ENCODE measurements at places on chromosomes 7 and 10. TPM values are rescaled to one million over a fixed set of nuclear protein-coding genes. Genes with fewer than 3 reads are reported as not detected.

- H3K36me3 ChIP-seq = peaks cover 8% of the 10 kb centered on the region
- DNase-seq = no peak
- H3K27me3 ChIP-seq = no peaks in the 10 kb centered on the region
- H3K4me1 ChIP-seq = peaks cover 7% of the 10 kb centered on the region
Observed at GRCh38 chr7:92446869-92447344, 375 bp upstream of the GATAD1 start.

DNA sequence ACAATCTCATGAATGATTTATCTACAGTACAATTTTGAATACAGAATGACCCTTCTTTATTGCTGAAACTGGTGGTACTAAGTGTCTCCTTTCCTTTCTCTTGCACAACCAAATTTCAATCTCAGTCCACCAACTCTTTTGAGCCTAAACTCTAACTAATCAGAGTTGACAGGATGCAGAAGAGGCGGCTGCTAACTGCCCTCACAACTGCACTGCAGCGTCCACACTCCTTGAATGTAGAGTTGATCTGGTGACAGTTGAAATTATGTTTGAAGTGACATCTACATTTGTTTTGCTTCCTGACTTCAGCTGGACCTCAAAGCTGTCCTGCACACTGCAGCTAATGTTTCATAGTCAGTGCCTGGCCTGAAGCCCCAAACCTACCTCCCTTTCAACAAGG, 139.6 kb downstream of the ZMYND11 start:
- no peak for DNase-seq
- no peak overlapping the region for H3K27ac ChIP-seq
- H3K36me3 ChIP-seq = no peaks in the 10 kb centered on the region
- H3K27me3 ChIP-seq = no peaks in the 10 kb centered on the region
- H3K4me3 ChIP-seq = no peak overlapping the region

Gene LIPJ
- not detected for total RNA-seq

Gene NPFFR1
- 0.89 TPM for total RNA-seq

DNA sequence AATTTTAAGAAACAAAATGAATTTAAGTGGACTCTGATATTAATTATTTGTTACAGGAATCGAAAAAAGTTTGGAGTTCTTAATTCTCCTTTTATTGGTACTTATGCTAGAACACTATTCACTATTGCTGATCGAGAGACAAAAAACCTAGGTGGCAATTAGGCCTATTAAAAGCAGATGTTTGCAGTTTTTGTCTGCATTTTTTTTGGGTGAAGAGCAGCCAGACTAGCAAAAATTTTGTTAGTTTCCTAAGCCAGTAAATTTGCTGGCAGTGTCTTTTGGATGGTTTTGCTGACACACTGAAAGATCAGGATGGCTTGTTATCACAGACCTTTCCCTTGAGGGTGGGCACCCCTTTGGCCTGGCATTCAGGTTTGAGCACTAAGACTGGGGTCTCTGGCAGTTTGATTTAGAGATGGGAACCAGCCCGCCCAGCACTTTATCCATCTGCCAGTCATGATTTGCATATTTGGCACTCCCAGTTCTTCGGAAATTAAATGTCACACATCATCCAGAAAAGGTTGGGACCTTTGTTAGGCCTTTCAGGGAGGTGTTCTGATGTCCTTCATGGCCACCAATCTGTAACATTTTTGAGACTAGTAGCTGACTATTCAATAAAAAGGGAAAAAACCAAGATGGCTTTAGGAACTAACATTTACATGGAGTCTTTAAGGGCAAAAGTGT, 57.3 kb downstream of the INPP5F start:
- H3K4me3 ChIP-seq = no peak overlapping the region
- H3K36me3 ChIP-seq = no peaks in the 10 kb centered on the region
- H3K4me1 ChIP-seq = no peaks in the 10 kb centered on the region
- no peak overlapping the region for H3K27ac ChIP-seq

DNA sequence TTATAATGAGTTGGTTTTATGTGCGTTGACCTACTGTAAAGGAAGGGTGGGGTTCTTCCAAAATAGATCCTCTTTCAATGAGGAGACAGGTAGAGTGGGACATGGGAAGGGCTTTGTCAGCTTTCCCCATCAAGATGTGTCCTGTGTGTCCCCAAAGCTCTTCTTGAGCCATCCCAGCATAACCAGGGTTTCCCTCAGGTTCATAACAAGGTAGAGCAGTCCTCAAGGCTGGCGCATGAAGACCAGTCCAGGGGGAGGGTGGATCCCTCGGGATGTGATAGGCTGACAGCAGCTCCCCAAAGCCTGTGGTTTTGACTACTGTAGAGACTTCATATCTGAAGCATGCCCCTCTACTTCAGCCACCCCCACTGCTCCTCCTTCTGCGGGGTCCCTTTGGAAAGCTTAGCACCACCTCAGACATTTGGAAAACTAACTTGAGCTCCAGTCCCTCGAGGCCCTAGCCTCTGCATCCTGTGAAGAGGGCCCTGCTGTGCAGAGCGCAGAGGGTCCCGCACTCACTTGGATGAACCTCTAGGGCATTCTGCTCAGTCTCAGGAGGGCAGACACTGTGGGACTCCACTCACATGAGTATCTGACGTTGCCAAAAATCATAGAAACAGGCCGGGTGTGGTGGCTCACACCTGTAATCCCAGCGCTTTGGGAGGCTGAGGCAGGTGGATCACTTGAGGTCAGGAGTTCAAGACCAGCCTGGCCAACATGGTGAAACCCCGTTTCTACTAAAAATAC, 1.1 kb upstream of the GIMAP8 start:
- peaks cover 17% of the 10 kb centered on the region for H3K4me1 ChIP-seq
- peak overlapping the region; percentile 2 for H3K4me3 ChIP-seq
- no peaks in the 10 kb centered on the region for H3K27me3 ChIP-seq

Gene CAMK2B
- not detected for total RNA-seq

- no peaks in the 10 kb centered on the region for H3K4me1 ChIP-seq
- no peaks in the 10 kb centered on the region for H3K27me3 ChIP-seq
- no peak overlapping the region for H3K4me3 ChIP-seq
- DNase-seq = no peak
- no peak overlapping the region for H3K27ac ChIP-seq
Observed at GRCh38 chr10:130648807-130649206, 512.6 kb downstream of the GLRX3 start.

DNA sequence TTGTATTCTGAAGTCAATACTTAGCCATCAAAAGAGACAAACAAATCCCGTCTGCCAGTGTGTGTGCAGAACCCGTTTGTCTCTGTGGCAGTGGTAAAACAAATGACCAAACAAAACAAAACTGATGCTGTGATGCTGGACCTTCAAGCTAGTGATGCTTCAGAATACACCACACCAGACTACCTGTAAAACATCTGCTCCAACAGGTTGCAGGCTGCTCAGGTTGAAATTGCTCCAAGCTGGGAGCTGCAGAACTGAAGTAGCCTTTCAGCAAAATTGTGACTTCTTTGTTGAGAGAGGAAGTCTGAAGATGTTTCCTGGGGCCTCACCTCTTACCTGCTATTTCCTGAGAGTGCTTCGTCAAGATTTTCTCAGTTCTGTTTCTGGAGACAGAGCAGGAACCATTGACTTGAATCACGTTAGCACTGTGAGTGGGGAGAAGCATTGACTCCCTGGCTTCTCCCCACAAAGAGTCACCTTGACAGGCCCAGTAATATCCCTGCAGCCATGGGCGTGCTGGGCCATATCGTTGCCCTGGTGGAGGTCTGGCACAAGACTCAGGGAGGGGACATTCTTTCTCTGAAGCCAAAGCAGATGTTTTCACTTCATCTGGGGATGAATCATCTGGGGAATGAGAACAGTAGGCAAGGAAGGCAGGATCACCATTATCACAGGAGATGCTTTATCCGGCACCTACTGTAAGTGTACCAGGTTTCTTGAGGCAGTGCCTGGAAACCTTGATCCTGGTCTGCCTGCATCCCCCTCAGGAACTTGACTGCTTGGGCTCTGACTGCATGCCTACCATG, 80.2 kb downstream of the RBM20 start:
- no peaks in the 10 kb centered on the region for H3K36me3 ChIP-seq
- no peaks in the 10 kb centered on the region for H3K27me3 ChIP-seq
- no peaks in the 10 kb centered on the region for H3K4me1 ChIP-seq

DNA sequence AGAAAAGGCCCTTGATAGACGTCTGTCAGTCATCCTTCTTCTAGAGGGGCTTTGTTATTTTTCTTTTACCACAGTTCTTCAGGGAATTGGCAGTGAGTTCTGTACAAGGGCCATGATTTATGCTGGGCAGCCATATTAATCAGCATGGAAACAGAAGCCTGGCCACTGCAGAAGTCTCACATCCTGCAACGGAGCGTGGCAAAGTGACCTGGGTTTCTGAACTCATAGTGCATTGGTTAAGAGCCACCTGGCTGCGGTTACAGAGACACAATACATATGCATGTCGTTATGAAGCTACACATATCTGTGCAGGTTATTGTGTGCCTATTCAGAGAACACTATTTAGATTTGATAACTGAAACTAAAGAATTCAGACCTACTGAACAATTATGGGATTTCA, 419.4 kb upstream of the CELF2 start:
- no peaks in the 10 kb centered on the region for H3K36me3 ChIP-seq
- H3K4me3 ChIP-seq = no peak overlapping the region
- H3K4me1 ChIP-seq = no peaks in the 10 kb centered on the region

Gene FAM180A
- total RNA-seq = 2.8 TPM

- H3K4me1 ChIP-seq = peaks cover 23% of the 10 kb centered on the region
- no peak overlapping the region for H3K4me3 ChIP-seq
- peaks cover 63% of the 10 kb centered on the region for H3K27me3 ChIP-seq
- no peak overlapping the region for H3K27ac ChIP-seq
- no peak for DNase-seq
- no peaks in the 10 kb centered on the region for H3K36me3 ChIP-seq
Observed at GRCh38 chr7:1671594-1672451, 1.7 kb downstream of the ELFN1 start.

GRCh38 chr7:106329408-106329807, 44.6 kb upstream of the NAMPT start:
- H3K4me3 ChIP-seq = no peak overlapping the region
- DNase-seq = no peak
- H3K4me1 ChIP-seq = no peaks in the 10 kb centered on the region

Gene SPAM1
- total RNA-seq = not detected

Gene CALML5
- not detected for total RNA-seq

Gene DNAH11
- total RNA-seq = 9.7 TPM

DNA sequence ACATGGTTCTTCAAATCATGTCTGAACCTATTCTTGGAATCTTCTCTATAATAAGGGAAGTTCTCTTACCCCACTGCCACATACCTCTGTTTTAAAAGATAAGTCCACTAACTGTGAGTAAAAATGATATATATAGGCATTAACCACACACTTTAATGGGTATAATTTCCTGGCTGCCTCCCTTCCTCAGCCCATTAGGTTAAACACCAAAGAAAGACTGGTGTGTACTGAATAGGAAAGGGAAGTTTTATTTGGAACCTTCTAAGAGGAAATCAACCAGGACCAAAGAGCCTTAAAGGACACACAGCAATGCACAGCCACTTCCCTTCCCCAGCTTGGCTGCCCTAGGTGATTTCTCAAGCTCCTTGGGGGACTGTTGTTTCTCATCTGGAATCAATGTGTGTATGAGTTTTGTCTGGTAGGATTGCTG, 5.0 kb upstream of the WBP1L start:
- peak overlapping the region; percentile 48 for H3K27ac ChIP-seq
- H3K4me3 ChIP-seq = no peak overlapping the region
- H3K36me3 ChIP-seq = no peaks in the 10 kb centered on the region
- H3K4me1 ChIP-seq = peaks cover 17% of the 10 kb centered on the region

Gene CH25H
- 8.4 TPM for total RNA-seq

DNA sequence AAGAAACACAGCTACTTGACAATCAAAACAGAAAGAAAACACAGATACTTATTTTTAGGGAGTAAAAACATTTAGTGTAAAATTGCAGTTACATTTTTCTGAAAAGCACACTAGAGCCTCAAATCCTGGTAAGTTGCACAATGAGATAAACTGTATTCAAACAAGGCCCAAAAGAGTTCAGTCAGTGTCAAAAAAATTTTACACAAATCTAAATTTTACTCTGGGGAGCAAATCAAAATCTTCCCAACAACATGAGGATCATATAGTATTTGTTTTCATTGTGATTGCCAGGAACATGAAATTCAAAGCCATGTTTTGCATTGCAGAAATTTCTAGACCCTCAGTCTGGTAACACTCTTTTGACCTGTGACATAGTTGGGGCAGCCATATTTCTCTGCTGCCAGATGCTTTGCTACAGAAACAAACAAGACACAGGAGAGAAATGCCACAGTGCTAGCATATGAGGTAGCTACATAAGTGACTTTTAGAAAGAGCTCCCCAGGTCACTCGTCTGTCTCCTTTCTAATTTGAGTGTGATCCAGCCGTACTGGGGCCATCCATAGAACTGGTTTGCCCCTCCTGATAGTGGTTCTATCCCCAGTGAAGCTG, 49.6 kb downstream of the PDE1C start:
- DNase-seq = no peak
- no peak overlapping the region for H3K27ac ChIP-seq
- no peaks in the 10 kb centered on the region for H3K27me3 ChIP-seq
- H3K36me3 ChIP-seq = no peaks in the 10 kb centered on the region
- H3K4me1 ChIP-seq = no peaks in the 10 kb centered on the region

- H3K4me3 ChIP-seq = peak overlapping the region; percentile 40
- H3K36me3 ChIP-seq = no peaks in the 10 kb centered on the region
- no peak for DNase-seq
- peaks cover 8% of the 10 kb centered on the region for H3K4me1 ChIP-seq
Observed at GRCh38 chr10:22927166-22927565, 687 bp upstream of the ARMC3 start.

DNA sequence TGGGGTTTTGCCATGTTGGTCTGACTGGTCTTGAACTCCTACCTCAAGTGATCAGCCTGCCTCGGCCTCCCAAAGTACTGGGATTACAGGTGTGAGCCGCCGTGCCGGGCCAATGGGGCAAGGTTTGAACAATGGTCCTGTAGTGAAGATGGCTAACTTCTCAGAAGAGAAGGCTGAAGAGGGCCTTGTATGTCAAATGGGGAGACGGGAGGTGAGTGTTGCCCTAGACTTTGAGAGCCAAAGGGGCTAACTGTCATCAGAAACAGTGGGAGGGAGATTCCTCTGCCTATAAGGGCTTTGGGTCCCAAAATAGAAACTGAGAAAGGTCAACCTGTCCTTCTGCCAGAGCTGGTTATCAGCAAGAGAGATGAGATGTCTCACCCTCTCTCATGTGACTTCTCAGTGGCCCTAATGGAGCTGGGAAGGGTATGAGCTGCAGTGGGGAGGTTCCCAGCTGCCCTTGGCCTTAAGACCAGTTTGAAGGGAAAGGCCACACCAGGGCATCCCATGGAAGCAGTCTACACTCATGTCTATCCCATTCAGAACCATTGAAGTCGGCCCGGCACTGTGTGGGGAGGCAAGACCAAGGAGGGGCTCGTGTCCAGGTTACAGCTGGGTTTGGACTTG, 1.3 kb upstream of the SAMD8 start:
- H3K36me3 ChIP-seq = no peaks in the 10 kb centered on the region
- DNase-seq = peak; percentile 19
- no peak overlapping the region for H3K4me3 ChIP-seq

DNA sequence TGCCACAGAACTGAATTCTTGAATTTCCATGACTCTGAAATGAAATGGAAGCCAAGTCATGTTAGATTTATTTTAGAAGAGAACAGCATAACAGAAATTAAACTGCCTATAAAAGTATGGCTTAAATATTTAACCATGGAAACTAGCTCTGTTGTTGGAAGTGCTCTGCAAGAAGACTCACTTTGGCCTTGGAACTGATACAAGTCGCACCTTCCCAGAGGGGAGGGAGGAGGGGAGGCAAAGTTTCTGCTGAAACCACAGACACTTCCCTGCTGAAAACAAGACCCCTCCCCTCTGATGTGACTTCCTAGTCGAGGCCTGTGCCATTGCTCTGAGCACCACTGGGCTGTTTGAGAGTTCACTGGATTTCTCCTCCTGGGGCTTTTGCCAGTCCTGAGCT, 72.1 kb downstream of the OR13A1 start:
- no peak for DNase-seq
- no peak overlapping the region for H3K27ac ChIP-seq
- no peaks in the 10 kb centered on the region for H3K36me3 ChIP-seq
- H3K27me3 ChIP-seq = no peaks in the 10 kb centered on the region
- H3K4me1 ChIP-seq = no peaks in the 10 kb centered on the region

Measured in upper lobe of left lung (tissue), 6 donors.